Spinal cord (tissue), 10 donors: ENCODE measurements at places on chromosomes 4 and X.

GRCh38 chr4:87843936-87844335 lies 11.2 kb downstream of the MEPE start:
- DNase-seq, result no peak

DNA sequence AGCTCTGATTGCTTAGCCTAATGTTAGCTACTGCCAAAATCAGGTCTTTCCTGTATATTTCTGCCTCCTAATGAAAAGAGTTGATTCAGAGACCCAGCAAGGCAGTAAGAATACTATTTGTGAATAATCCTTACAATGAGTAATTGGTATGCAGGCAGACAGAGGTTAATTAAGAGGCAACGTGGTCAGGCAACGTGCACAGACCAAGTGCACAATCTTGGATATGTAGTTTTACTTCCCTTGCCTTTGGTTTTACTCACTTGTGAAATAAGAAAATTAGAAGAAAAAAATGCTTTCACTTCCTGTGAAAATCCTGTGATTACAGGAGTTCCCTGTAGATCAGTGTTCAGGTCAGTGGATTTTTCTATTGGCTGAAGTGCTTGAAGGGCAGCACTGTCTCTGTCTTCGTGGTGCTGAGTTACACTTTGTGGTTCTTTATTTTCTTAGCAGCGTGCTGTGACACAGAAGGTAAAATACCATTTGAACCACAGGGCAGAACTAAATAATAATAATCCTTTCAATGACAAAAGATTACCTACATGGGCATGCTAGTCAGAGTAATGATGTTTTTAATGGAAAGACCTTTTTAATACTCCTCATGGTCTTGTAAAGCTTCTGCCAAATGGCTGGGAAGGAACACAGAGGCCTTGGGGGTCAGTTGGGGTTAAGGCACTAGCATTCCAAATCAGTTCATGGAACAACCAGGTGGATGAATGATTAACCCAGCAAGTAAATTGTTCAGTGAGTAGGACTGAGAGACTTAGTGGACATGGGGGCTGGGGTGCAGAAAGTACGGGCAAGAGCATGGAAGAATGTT lies 430.9 kb downstream of the MAPK10 start:
- DNase-seq, result peak; percentile 24

DNA sequence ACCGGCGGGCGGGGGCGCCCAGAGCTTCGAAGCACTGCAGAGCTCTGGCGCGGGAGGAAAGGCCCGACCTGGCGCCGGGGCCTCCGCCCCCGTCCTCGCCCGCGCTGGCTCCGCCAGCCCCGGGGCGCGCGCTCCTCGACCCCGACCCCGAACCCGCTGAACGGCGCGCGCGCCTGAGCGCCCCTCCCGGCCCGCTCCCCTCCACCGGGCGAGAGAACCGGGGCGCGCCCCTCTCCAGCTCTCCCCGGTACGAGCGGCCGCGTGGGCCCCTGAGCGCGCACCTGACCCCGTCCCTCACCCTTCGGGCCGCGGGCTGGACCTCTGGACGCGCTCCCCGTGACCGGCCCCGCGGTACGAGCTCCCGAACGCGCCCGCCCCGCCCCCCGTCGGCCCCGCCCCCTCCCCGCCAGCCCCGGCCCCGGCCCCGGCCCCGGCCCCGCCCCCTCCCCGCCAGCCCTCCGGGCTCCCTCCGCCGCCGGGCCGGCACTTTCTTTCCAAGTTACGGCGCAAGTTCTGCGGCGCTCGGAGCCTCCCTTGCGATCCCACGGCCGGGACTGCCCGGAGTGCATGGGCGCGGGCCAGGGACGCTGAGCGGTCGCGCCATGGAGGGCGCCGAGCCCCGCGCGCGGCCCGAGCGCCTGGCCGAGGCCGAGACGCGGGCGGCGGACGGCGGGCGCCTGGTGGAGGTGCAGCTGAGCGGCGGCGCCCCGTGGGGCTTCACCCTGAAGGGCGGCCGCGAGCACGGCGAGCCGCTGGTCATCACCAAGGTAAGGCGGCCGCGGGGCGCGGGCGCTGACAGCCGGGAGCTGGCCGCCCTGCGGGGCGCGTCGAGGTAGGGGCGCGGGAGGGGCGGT lies at the start of gene SHROOM2:
SHROOM2 (plus strand) TSS at position 486 of the 854 bp plus-strand sequence; CDS start at position 603, 117 bp downstream.
- peak; percentile 30 for DNase-seq

GRCh38 chr4:118287711-118288451 lies 64.9 kb downstream of the PRSS12 start:
- DNase-seq, result no peak

DNA sequence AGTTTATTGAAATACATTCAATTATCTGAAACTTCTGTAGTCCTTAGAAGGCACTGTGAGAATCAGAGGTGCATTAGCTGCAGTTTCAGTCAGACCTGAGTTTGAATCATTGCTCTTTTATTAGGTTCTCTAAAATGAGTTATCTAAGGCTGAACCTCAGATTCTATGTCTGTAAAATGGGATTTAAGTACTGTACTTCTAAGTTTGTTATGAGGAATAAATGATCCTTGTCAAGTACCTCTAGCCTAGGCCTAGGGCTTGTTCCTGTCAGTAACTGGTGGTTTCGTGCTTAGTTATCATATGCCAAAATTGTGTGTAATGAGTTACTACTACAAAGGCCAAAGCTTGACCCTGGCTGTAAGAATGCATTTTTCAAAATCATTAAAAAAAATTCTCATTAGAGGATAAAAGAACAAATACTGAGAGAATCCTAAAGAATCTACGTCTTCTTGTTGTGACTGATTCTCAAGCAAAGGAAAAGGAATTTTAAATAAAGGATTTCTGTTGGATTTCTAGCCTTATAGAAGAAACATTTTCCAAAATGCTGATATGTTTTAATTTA lies 65.8 kb downstream of the SLIT2 start:
- no peak for DNase-seq

DNA sequence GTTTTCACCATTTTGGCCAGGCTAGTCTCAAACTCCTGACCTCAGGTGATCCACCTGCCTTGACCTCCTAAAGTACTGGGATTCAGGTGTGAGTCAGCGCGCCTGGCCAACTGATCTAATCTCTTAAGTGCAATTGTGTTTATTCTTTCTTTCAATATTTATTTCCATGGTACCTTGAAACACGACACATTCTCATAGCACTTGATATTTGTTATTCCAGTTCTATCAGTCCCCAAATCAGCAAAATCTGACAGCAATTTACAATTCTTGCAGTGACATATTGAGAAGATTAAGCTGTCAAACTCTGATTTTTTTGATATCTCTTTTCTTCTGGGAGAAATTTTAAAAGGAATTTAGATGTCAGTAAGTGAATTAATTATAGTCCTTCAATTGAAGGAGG lies 218.1 kb upstream of the FAT4 start:
- DNase-seq, result no peak

GRCh38 chr4:64784125-64784524 lies 374.9 kb upstream of the TECRL start:
- no peak for DNase-seq

DNA sequence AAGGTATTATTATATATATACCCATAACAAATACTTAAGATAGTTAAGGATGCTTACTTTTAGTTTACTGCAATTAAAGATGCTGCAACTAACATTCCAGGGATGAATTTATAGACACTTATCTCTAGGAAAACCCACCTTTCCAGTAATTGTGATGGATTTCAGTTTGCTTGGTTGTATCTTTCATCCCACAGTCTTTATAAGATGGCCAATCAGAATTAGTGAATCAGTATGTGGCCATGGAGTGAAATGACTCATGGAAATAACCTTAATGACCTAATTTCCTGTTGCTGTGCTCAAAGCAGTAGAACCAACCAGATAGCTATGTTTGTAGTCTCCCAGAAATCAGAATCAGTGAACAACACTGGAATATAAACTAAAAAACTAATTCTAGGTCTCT lies 26.4 kb downstream of the MOSPD2 start:
- no peak for DNase-seq

DNA sequence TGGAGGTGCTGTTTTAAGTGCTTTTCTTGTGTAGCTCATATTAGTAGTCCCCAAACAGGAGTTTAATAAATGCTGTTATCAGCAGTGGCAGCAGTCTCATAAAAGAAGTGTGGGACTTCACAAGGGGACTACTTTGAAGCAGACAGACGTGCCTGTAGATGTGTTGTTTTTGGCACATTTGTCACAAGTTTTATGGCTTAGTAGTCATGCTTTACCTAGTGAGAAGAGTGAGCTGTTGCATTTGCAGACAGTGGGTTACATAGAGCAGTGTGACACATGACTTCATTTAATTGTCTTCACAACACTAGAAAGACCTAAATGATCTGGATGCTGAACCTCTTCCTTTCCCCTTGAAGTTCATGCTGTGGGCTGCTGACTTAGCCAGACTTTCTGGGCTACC lies 149.5 kb upstream of the MBNL3 start:
- no peak for DNase-seq

GRCh38 chr4:40448875-40449274 lies 113.7 kb downstream of the CHRNA9 start:
- DNase-seq, result no peak

DNA sequence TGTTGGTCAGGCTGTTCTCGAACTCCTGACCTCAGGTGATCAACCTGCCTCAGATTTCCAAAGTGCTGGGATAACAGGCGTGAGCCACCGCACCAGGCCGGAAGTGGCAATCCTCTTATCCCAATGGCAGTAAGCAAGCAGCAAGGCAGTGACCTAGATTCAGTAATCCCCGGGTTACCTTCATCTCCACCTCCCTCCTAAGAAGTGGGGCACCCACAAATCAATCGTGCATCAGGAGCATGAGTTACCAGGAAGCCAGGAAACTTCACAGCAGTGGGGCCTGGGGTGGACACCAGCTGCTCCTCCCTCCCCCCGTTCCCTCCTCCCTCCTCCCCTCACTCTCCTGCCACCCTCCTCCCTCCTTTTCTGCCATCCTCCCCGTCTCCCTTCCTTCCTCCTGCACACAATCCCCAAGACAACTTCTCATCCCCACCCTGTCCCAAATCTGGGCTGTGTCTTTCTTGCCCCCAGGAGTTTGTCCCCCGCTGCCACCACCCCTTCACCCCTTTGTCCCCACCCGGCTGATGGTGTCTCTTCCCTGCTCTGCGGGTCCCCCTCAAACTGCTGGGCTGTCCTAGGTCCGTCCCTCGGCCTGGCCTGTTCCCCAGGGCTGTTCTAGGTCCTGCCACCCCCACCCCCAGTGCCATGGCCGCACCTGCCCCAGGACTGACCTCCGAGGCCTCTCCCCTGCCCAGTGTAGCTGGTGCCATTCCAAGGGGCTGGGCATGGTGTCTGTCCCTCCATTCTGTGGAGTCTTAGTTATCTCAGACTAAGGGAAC lies 2.2 kb downstream of the PDE6B start:
- no peak for DNase-seq

DNA sequence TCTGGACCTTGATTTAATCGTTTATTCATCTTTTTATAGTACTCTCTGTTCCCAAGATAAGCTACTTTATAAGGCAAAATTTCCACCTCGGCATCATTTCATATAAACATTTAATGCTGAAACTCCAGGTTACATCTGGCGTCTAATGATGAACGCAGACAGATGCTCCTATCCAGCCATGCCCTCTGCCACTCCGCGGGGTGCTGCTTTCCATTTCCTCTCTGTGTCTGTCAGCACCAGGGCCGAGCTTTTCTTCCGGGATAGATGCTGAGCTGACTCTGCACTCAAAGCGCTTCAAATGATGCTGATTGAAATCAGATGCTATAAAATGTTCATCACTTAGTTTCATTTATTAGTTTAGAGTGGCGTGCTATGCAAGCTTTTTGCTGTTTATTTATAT lies 80.5 kb upstream of the HELT start:
- peak; percentile 10 for DNase-seq

DNA sequence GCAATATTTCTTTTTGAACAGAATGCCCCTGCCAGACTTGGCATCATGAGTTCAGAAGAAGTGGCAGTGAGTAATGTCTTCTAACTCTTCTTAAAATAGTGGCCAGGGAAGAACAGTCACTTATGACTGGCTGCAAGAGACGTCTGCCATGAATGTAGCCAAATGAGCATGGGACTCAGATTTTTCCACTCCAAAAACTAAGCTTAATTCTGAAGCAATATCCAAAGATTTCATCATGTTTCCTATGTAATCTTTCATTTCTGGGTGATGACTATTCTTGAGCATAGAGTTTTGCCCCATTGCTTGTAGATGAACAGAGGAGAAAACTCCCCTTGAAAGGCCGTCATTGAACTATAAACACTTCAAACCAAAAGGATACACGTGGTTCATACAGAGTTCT lies 11.8 kb downstream of the AMBN start:
- DNase-seq, result no peak

DNA sequence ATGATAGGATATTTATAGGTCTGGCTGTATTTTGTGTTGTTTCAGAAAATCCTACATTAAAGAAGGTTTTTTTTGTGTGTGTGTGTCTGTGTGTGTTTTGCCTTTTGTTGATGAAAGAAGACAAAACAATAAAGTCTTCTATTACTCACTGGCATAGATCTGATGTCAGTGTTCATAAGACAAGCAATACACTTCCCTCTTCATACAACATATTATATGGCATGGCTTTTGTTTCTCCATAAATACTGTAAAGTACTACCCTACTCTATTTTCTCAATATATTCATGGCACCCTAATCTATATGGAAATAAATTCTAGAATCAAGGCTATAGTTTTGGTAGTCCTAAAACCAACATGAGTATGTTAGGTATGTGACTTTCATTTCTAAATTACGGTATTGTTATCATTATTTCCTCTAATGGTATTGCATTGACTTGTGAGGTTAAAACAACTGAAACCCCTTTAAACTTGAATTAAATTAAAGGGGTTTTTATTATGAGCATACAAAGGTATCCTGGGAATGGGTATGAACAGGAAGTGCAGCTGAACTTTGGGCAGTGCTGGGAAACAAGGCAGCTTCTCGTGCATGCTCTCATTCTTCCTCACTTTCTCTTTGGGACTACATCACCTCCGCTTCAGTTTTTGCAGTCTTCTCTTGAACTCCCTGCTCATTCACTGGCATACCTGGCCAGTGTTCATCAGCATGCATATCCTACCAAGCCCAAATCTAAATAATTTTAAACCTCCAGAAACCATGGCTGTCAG lies 70.5 kb upstream of the PRSS48 start:
- DNase-seq, result no peak

DNA sequence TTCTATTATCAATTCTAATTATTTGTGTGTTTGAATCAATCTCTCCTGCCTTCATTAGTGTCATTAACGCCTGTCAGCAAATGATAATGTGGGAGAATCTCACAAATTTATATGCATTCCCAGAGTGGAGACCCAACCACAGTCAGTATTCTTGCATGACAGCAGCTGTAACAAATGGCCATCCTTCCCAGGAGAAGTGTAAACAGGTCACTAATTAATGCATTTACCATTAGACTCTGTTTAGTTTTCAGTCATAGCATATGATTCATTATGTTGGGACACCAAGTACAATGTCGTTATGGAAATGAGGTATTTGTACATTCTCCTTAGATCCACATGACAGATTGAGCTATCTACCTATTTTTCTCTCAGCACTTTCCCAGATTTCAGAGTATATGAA lies 50.5 kb downstream of the CT47B1 start:
- no peak for DNase-seq

GRCh38 chr4:100516225-100516624 lies 1.6 kb downstream of the EMCN start:
- no peak for DNase-seq

DNA sequence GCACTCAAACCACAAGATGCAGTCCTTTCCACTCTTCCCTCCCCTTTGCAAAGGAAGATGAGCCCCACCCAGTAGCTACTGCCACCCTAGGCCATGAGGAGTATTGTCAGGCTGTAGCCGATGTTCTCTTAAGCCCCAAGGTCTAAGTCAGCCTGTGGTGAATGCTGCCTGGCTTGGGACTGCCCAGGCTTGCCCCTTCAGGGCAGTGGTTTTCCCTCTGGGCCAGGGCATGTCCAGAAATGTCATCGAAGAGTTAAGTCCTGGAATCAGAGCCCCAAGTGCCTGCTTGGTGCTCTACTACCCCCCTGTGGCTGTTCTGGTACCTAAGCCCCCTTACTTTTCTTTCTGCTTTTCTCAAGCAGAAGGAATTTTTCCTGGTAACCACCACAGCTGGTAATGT lies 11.8 kb upstream of the PGK1 start:
- DNase-seq, result no peak
